ENCODE measurements at places on chromosomes 3 and 15. TPM values are rescaled to one million over a fixed set of nuclear protein-coding genes. Genes with fewer than 3 reads are reported as not detected.

GRCh38 chr3:125116311-125117080 lies 60.7 kb upstream of the HEG1 start:
- peaks cover 42% of the 10 kb centered on the region for H3K4me1 ChIP-seq
- DNase-seq = no peak
- H3K36me3 ChIP-seq = no peaks in the 10 kb centered on the region
- H3K27me3 ChIP-seq = peaks cover 39% of the 10 kb centered on the region

The BNIP2 gene
- 68.3 TPM for total RNA-seq

DNA sequence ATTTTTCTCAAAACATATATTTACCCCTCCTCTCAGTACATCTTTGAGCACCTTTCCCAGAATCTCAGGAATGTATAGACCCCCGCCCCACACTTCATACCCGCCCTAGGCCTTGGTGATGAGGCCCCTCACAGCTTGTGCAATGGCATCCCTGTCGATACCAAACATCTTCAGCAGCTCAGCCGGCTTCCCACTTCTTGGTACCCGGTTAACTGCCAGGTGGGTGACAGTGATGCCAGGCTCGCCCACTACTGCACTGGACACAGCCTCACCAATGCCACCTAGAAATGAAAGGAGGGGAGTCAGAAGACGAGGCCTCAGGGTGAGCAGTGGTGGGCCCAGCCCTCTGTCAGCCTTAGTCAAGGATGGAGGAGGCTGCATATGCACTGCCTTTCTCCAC lies 30.2 kb downstream of the TKT start:
- peaks cover 2% of the 10 kb centered on the region for H3K36me3 ChIP-seq
- no peaks in the 10 kb centered on the region for H3K4me1 ChIP-seq
- H3K27ac ChIP-seq = no peak overlapping the region
- H3K4me3 ChIP-seq = no peak overlapping the region
- DNase-seq = no peak
- H3K27me3 ChIP-seq = no peaks in the 10 kb centered on the region

The ADPRH gene
- 13.8 TPM for total RNA-seq

- no peak overlapping the region for H3K27ac ChIP-seq
- no peaks in the 10 kb centered on the region for H3K36me3 ChIP-seq
- DNase-seq = no peak
- H3K4me1 ChIP-seq = peaks cover 52% of the 10 kb centered on the region
Observed at GRCh38 chr15:29044503-29044901, 158.7 kb downstream of the APBA2 start.

DNA sequence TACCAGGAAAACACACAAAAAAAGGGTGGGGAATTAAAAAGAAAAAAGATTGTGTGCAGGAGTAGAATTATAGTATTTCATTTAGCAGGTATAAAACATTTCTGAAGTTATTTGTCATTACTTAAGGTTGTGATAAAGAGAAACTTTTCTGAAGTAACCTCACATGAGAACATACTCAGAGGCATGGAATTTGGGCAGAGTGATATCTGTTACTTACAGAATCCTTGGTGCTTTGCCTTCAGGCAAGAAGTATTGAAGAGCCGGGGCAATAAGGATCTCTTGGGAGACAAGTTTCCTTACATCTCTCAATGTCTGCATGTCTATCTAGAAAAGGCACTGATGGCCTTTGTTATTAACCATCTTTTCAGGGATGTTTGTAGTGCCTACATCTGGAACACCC lies 179.7 kb upstream of the ROBO1 start:
- H3K27ac ChIP-seq = no peak overlapping the region
- no peak for DNase-seq
- no peak overlapping the region for H3K4me3 ChIP-seq
- no peaks in the 10 kb centered on the region for H3K4me1 ChIP-seq
- H3K27me3 ChIP-seq = no peaks in the 10 kb centered on the region

The WDR93 gene
- total RNA-seq = 0.19 TPM

DNA sequence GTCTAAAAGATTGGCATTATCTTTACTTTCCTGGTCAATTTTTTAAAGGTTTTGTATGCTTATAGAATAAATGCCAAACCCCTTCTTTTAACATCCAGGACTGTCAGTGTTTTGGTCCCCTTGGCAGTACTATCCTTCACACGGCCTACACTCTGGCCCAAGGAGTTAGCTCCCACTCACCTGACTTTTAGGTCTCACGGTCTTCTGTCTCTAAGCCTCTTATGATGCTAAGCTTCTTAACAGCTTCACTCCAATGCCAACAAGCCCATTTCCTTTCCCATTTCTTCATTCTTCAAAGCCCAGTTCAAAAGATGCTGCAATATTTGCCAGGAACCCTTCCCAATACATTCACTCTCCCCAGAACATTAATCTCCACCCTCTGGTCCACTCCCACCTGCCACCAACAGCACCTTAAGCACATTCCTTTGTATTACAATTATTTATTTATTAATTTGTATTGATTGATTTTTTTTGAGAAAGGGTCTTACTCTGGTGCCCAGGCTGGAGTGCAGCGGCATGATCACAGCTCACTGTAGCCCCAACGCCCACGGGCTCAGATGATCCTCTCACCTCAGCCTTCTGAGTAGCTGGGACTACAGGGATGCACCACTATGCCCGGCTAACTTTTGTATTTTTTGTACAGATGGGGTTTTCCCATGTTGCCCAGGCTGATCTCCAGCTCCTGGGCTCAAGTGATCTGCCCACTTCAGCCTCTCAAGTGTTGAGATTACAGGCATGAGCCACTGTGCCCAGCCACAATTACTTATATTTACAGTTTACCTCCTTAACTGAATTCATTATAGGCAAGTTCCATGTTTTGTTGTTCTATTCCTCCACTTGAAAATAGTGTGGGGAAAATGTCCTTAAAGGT lies 27.8 kb downstream of the IFT80 start:
- no peaks in the 10 kb centered on the region for H3K27me3 ChIP-seq
- H3K36me3 ChIP-seq = peaks cover 15% of the 10 kb centered on the region
- DNase-seq = no peak
- H3K4me1 ChIP-seq = peaks cover 13% of the 10 kb centered on the region

The KCNMB3 gene
- 0.89 TPM for total RNA-seq

The WDR72 gene
- total RNA-seq = not detected

DNA sequence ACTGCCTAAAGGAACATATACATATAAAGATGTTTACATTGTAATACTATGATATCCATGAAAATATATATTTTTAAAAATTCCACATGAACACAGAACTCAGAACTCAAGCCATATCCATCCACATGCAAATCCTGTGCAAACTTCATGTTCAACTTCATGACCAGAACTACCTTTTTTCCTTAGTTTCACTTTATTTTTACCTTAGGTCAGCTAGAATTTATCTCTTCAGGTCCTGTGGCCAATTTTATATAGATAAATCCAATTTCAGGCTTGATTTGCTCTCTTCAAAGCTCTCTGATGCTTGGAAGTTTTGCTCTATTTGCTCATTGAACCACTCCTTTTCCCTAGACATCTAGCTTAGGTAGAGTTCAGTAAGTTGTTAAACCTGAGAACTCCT lies 38.8 kb downstream of the ZPLD1 start:
- no peak overlapping the region for H3K27ac ChIP-seq
- no peaks in the 10 kb centered on the region for H3K27me3 ChIP-seq
- DNase-seq = no peak

The ZWILCH gene
- total RNA-seq = 25.0 TPM

GRCh38 chr3:13174011-13174802 lies 101.0 kb upstream of the IQSEC1 start:
- no peak overlapping the region for H3K4me3 ChIP-seq
- no peak overlapping the region for H3K27ac ChIP-seq
- peaks cover 3% of the 10 kb centered on the region for H3K36me3 ChIP-seq
- DNase-seq = no peak

The AMT gene
- total RNA-seq = 7.5 TPM

DNA sequence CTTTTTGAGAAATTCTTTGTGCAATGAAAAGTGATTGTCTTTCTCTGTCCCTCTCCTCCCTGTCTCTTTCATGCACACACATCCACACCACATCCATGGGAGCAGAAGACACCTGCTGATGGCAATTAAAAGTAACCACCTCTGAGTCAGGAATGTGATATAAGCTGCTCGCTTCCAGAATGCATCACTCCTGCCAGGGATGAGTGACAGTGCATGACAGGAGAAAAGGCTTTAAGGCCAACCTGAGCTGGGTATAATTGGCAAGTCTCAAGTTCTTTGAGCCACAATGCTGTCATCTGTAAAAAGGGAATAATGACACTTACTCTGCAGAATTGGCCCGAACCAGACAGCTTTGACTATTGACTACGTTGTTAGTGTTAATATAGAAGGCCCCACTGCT lies 59.6 kb downstream of the UBP1 start:
- H3K27me3 ChIP-seq = no peaks in the 10 kb centered on the region
- no peak for DNase-seq
- no peaks in the 10 kb centered on the region for H3K36me3 ChIP-seq
